ENCODE measurements at places on chromosomes 12 and 14.

GRCh38 chr12:56461235-56462159, 6.9 kb upstream of the SPRYD4 start:
- DNase-seq = no peak

DNA sequence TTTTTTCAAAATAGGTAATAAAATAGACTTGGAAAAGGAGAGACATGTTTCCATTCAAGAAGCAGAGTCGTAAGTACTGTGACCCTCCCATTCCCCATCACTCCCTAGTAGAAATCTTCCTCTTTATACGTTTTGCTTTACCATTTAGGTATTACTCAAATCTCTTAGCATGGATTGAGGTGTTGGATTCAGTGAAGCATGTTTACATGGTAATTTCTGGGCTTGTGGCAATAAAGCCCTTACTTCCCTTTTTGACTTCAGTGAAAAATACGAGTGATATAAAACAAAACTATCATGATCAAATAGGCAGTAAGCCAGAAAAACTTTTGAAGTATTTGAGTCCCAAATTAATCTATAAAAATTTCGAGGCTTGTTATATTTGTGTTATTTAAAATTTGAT, 27.4 kb downstream of the RAB21 start:
- DNase-seq = no peak

- DNase-seq = no peak
Measured at GRCh38 chr14:94970941-94971730, 186.2 kb downstream of the DICER1 start.

- no peak for DNase-seq
Measured at GRCh38 chr12:68886636-68887572, 46.1 kb downstream of the CPM start.

- DNase-seq = no peak
Measured at GRCh38 chr12:50536831-50537537, 32.2 kb downstream of the DIP2B start.

- DNase-seq = peak; percentile 11
Measured at GRCh38 chr12:50764286-50765094, 589 bp downstream of the ATF1 start.

GRCh38 chr12:50221228-50222008, 54.2 kb upstream of the CERS5 start:
- DNase-seq = no peak

DNA sequence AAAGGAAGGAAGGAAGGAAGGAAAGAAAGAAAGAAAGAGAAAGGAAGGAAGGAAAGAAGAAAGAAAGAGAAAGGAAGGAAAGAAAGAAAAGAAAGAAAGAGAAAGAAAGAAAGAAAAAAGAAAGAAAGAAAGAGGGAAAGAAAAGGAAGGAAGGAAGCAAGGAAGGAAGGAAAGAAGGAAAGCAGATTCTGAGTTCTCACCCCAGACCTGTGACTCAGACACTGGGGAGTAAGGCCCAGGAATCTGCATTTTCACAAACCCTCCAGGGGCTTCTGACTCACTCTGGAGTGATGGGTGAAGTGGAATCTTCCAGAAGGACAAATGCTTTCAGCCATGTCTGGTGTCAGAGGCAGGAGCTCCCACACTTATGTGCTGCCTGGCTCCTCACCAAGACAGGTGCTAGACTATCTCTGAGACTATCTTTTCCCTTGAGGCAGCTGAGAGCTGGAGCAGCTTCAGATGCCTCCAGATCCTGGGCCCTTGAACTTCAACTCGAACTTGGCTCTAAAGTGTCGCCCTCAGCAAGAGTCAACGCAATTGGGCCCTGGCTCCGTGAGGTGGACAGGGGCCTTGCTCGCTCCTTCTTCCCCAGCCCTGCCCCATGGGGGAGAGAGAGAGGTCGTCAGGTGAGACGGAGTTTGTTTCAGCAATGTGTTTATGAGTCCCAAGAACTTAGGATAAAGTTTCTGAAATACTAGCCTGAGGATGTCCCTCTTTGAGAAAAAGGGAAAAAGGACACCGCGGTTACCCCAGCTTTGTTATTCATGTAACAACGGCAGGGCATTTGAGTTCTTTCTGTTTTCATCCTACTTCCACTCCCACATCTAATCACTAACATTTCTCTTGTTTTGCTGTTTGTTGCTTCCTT, 19.8 kb upstream of the SCARB1 start:
- DNase-seq = no peak

DNA sequence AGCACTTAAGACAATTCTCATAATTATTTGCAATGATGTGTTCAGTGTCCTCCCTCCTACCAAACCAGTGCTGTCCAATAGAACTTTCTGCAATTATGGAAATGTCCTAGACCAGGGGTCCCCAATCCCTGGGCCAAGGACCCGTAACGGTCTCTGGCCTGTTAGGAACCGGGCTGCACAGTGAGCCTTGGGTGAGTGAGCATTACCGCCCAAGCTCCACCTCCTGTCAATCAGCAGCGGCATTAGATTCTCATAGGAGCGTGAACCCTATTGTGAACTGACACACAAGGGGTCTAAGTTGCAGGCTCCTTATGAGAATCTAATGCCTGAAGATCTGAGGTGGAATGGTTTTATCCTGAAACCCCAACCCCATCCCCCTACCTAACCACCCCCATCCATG, 3.9 kb downstream of the SVOP start:
- DNase-seq = no peak

- DNase-seq = no peak
Measured at GRCh38 chr12:107079172-107080011, 14.0 kb downstream of the CRY1 start.

DNA sequence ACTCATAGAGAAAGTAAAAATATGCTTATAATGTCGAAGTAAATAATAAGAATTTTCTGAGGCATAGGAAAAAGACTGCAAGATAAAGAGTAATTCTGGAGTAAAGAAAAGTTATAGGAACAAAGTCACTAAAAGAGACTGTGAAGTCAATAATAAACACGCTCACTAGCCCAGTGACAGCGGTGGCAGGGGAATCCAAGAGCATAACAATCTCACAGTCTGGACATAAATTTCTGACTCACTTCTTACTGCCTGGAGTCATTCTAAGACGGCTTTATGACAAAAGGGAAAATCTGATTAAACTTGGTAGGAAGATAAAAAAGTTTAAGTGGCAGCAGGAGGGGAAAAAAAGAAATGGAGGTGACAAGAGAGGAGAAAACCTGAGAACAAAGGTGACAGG, 56.4 kb upstream of the GRIP1 start:
- DNase-seq = no peak

DNA sequence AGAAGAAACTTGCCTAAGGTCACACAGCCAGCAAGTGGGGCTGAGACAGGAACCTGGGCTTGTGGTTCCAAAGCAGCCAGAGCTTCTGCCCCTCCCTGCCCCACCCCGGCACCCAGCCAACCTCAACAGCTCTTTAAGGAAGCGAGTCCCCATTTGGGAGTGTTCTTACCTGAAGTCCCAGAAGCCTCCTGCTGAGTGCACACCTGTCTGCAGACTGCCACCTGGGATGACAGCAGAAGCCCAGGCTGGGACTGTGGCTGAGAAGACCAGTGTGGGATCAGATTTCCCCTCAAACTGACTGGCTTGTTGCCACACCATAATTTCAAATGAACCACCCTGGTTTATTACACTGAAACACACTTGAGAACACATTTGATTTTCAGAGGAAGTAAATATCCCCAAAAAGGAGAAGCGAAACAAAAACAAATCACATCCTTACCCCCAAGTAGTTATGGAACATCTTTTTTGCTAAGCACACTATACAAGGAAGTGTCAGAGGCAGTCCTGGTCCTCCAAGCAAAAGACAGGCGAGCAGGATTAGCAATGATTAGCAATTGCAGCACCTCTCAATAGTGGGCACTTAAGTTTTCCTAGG, 6.3 kb upstream of the RIN3 start:
- DNase-seq = no peak

GRCh38 chr12:14545144-14546124, 22.2 kb downstream of the PLBD1 start:
- no peak for DNase-seq

DNA sequence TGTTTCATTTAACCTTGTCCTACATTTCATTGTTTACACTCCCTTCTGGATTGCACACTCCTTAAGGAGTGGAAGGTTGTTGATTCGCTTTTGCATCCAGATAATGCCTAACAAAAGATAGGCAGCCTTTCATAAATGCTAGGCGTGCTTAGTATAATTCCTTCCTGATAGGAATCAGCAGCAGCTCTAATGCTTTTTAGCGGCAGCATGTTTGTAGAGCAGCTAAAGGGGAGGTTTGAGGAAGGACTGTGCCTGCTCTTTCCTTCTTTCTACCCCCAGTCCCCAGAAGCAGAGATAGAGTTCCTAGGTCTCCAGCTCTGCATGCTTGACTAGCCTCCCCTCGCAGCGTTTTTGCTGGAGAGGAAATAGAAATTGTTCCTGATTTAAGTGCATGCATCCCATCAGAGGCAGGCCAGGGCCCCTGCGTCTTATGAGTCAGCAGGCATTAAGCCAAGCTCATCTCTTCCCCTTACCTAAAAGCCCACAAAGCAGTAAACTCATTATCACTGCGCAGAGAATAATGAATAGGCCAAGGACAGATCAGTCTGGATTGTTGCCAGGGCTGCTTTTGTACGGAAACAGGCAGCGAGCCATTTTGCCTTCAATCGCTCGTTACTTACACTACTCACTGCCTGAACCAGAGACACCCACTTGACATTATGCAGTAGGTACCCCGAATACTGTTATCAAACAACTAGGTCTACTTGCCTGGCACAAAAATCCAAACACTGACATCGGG, 14.0 kb upstream of the TBPL2 start:
- DNase-seq = no peak

DNA sequence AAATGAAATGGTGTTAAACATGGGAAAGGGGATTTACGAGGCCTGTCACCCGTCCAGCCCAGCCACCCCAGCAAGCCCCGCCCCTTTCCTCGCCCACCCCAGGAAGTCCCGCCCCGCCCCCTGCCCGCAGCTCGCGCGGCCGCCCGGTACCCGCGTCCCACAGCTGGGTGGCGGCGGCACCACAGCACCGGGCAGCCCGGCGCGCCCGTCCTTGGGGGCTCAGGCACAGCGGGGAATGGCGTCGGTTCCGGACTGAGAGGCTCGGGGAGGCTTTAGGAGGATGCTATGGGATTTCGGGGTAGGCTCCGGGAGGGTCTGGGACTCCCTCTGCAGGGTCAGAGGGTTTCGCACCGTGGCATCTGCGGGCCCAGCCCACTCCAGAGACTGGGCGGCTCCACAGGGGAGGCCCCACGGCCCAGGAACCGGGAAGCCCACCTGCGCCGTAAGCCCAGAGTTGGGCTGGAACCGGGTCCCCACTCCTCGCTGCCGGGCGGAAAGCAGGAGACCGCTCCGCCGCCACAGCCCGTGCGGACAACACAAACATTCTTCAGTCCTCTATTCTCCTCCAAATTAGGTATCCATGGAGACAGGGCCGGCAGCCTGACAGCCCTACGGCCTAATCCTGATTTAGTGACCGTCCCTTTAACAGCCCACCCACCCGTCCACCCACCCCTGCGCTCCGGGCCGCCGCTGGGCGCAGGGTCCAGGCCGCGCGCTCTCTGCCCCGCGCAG, 1.4 kb downstream of the FIGNL2 start:
- DNase-seq = peak; percentile 32

GRCh38 chr14:51455041-51455835, 196.5 kb upstream of the FRMD6 start:
- DNase-seq = no peak

- no peak for DNase-seq
Measured at GRCh38 chr14:98564006-98564405, 708.0 kb downstream of the BCL11B start.

- DNase-seq = no peak
Measured at GRCh38 chr14:54556535-54556934, 10.4 kb upstream of the SAMD4A start.

DNA sequence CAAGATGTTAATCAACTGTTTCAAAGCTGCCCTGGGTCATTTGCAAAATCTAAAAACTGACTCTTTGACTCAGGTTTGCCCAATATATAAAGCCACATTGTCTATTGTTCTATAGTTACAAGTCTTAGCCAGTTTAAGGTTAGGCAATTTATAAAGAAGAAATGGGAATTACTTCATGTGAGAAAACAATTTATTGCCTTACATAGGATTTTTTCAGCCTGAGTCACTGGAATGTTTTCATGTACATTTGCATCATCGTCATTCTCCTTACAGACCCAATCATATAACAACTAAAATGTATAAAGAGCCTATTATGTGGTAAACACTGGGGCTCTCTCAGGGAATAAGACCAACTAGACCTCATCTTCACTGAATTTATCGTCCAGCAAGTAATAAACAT, 100.3 kb upstream of the PLEKHG7 start:
- no peak for DNase-seq

DNA sequence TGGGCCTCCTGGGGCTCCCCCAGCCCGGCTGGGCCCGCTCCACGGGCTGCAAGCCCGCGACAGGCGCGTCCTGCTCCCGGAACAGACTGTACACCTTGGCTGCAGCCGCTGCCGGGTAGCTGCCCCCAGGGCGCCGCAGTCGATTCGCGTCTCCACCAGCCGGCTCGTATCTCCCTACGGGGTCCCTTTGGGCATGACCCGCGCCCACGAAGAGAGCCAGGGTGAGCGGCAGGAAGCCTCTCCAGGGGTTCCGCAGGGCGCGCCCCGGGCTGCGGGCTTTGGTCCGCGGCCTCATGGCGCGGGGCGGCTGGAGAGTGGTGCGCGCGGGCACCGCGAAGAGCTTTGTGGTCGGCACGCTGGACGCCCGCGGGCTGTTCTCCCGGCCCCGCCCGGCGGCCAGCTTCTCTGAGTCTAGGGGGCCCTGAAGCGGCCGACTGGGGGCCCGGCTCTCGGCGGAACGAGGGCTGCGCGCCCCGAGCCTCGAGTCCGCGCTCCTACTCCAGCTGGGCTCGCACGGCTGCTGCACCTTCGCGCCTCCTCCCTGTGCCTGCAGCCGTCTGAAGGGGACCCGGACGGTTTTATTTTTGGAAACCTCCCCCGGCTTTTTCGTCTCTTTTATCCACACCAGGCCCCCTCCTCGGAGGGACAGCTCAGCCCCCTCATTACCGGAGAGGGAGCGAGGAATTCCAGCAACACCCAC, at the start of gene LTBP2:
Gene LTBP2, minus strand, starts transcription at position 588 of the 700 bp plus-strand sequence. Its CDS starts 293 bp downstream, at position 295.
- no peak for DNase-seq

DNA sequence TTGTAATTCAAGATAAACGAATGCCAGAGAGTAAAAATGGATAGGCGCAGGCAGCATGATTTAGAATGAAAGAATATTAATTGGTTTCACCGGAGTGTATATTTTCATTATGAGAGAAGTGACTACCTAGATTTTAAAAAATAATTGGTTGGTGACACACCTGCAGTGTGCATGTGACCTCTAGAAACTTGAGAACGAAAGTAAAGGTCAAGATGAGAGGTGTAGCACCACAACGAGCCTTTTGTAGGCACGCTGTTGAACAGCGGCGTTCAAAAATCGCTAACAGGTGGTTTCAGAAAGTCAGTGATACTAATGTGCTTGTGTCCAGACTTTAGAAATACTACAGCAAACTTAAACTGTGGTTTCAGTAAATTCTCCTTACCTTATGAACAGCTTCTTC, 123.8 kb downstream of the NPAS3 start:
- no peak for DNase-seq

DNA sequence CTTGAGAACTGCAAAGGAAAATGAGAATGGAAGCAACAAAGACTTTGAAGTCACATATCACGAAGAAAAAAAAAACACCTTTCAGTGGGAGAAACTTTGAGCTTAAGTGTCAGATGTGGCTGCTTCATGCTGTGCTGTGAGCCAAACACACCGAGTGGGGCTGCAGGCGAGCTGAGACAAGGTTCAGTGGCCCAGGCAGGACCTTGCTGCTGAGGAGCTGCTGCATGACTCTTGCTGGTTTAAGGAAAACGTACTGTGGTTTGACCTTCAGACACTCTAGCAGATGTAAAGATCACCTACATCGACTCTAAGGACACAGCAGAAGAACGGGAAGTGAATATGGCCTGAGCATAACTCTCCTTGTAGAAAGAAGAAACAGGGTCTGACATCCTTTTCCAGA, 118.1 kb upstream of the OR4E1 start:
- no peak for DNase-seq

- peak; percentile 56 for DNase-seq
Measured at GRCh38 chr12:11581179-11581755, 68.2 kb upstream of the ETV6 start.

All from stimulated activated CD8-positive, alpha-beta memory T cell treated with anti-CD3 and anti-CD28 coated beads, Interleukin-2, amount 100 ng/mL, for 1 hour (primary cell).